ENCODE measurements at places on chromosomes 5 and 9. TPM values are rescaled to one million over a fixed set of nuclear protein-coding genes. Genes with fewer than 3 reads are reported as not detected.

GRCh38 chr9:16342246-16343020 is 528.0 kb downstream of the BNC2 start:
- DNase-seq, result no peak
- peaks cover 4% of the 10 kb centered on the region for H3K27me3 ChIP-seq
- no peak overlapping the region for H3K27ac ChIP-seq
- H3K4me1 ChIP-seq, result no peaks in the 10 kb centered on the region
- H3K36me3 ChIP-seq, result no peaks in the 10 kb centered on the region

DNA sequence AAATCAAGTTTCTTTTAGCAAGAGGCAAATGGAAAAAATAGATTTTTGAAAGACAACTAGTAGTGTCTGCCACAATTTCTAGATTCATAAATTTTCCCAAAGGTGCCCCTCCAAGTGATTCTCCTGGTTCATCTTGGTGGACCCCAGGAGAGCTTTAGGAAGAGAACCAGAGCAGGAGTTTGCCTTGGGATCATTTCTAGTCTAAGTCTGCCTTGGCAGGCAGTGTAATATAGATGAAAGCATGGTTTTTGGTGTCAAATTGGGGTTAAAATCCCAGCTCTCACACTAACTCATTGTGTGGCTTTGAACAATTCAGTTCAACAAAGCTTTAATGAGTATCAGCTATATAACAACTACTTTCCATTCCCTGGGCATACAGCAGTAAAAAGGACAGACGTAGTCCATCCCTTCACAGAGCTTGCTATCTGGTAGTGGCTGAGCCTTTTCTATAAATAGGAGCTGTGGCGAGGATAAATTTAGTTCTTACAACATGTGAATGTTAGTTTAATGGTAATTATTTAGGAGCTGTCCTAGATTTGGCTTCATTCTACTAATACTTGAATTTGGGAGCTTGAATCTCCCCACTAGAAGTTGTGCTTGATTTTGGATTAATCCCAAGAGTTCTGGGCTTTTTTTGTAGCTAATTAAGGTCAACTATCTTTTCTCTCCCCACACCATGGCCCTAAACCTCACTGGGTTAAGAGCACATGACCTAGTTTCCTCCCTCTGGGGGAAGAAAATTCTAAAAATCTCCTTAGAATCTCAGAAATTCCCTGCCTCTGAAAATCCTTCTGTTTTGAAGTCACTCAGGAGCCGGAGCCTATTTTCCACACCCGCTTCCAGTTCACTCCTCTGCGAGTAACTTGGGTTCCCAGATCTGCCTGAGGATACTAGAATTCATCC is 197.8 kb downstream of the PCSK1 start:
- H3K36me3 ChIP-seq, result peaks cover 1% of the 10 kb centered on the region
- H3K27me3 ChIP-seq, result no peaks in the 10 kb centered on the region
- H3K4me1 ChIP-seq, result peaks cover 1% of the 10 kb centered on the region

- DNase-seq, result peak; percentile 44
- H3K36me3 ChIP-seq, result no peaks in the 10 kb centered on the region
- H3K4me1 ChIP-seq, result peaks cover 5% of the 10 kb centered on the region
- peak overlapping the region; percentile 72 for H3K4me3 ChIP-seq
Measured at GRCh38 chr5:140345919-140346347, 470 bp downstream of the HBEGF start.

- no peak overlapping the region for H3K4me3 ChIP-seq
- H3K27ac ChIP-seq, result no peak overlapping the region
- no peak for DNase-seq
- no peaks in the 10 kb centered on the region for H3K4me1 ChIP-seq
- no peaks in the 10 kb centered on the region for H3K27me3 ChIP-seq
Measured at GRCh38 chr9:128180001-128180400, 11.4 kb downstream of the CIZ1 start.

DNA sequence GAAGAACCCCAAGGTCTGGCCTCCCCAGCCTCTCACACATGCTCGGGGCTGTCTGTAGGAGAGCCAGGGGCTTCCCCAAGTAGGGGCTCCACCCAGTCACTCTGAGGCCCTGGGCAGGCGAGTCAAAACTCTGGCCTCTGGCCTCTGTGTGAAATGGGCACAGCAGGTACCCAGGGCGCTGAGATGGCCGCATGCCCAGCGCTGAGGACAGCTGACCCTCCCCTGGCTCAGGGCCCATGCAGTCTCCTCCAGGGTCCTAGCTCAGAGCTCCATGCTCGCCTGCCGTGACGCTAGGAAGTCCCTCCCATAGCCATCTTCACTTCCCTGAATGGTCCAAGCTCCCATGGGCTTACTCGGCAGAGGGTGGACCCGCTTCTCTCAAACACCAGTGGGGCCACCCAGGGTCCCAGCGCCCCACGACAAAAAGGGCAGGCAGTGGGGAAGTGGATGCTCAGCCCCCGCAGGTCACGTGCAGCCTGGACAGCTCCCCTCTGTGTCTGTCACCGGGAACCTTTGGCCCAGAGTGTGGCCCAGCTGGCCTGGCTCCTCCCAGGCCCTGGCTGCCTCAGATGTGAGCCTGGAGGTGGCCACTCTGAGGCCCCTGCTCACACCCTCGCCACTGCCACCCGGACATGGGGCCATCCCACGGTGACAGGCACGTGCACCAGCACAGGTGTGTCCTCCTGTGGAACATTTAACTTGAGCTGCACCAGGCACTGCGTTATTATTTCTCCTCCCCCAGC is 12.2 kb upstream of the VAV2 start:
- no peaks in the 10 kb centered on the region for H3K36me3 ChIP-seq
- H3K27ac ChIP-seq, result no peak overlapping the region
- H3K4me3 ChIP-seq, result no peak overlapping the region
- no peaks in the 10 kb centered on the region for H3K4me1 ChIP-seq
- H3K27me3 ChIP-seq, result peaks cover 9% of the 10 kb centered on the region

DNA sequence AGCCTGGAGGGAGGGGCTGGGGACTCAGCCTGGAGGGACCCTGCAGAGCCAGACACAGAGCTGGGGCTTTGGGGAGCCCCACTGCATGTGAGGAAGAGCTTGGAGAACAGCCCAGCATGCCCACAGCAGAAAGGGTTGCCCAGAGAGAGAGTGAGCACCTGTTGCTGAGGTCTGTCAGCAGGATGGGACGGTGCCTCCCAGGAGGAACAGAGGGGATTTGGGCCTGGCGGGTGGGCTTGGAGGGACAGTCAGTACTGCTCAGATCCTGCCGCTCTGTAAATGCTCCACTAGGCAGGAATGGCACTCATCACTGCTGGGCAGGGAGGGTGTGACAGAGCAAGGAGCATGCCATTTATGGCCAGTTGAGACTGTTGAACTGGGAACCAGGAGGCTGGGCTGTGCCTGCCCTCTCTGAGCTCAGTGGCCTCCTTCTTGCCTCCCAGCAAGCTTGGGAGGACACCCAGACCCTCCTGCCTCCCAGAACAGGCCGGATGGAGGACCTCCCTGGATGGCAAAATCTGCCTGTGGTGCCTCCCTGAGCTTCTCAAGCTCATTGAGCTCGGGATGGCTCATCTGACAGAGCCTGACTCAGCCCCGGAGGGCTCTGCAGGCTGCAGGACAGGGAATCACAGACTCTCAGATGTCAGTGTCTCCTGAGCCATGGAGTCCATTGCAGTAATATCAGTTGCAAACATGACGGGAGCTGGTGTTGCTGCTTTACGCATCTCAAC is 786 bp upstream of the HRCT1 start:
- no peak overlapping the region for H3K27ac ChIP-seq
- H3K27me3 ChIP-seq, result peaks cover 20% of the 10 kb centered on the region
- DNase-seq, result no peak
- peaks cover 15% of the 10 kb centered on the region for H3K4me1 ChIP-seq
- H3K36me3 ChIP-seq, result no peaks in the 10 kb centered on the region
- no peak overlapping the region for H3K4me3 ChIP-seq

- H3K27ac ChIP-seq, result no peak overlapping the region
- no peak overlapping the region for H3K4me3 ChIP-seq
- no peaks in the 10 kb centered on the region for H3K4me1 ChIP-seq
- no peaks in the 10 kb centered on the region for H3K36me3 ChIP-seq
Measured at GRCh38 chr9:122042056-122042455, 51.1 kb downstream of the TTLL11 start.

- no peak overlapping the region for H3K4me3 ChIP-seq
- no peak for DNase-seq
- H3K4me1 ChIP-seq, result no peaks in the 10 kb centered on the region
- no peak overlapping the region for H3K27ac ChIP-seq
Measured at GRCh38 chr5:179413086-179413690, 67.9 kb upstream of the ADAMTS2 start.

DNA sequence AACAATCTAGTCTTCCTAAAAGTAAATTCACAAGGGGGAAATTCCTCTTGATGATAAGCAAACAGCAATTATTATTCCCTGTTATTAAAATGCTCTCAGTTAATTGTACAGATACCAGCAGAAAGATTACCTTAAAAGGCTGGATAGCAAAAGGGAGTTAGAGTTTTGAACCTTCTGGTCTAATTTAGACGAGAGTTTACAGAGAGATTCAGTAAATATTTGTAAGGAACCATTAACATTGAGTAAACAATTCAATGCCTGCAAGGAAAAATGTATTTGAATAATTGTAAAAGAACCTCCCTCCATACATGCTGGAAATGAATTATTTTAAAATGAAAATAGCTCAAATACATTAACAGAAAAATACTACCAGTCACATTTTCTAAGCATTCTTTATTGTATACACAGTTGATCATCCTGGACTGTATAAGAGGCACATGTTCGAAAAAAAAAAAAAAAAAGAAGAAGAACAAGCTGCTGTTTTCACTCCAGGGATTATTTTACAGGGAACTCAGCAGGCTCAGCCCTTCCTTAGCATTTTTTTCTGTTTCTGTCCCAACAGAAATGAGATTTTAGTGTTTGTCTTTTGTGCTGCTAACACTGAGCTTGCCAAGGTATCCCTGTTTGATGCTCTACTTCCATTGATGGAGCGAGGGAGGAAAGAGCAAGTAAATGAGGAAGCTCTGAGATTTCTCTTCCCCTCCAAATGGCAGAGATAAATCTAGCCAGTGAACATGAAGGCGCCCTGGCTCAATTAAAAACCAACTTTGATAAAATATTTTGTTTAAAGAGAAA is 141.1 kb downstream of the ENC1 start:
- no peaks in the 10 kb centered on the region for H3K36me3 ChIP-seq
- H3K27ac ChIP-seq, result peak overlapping the region; percentile 85
- H3K4me1 ChIP-seq, result peaks cover 48% of the 10 kb centered on the region
- peak overlapping the region; percentile 7 for H3K4me3 ChIP-seq
- H3K27me3 ChIP-seq, result no peaks in the 10 kb centered on the region
- no peak for DNase-seq

GRCh38 chr5:142958944-142959682 is 188.9 kb downstream of the ARHGAP26 start:
- H3K4me1 ChIP-seq, result peaks cover 18% of the 10 kb centered on the region
- H3K27ac ChIP-seq, result no peak overlapping the region
- H3K4me3 ChIP-seq, result no peak overlapping the region
- H3K27me3 ChIP-seq, result no peaks in the 10 kb centered on the region
- H3K36me3 ChIP-seq, result peaks cover 1% of the 10 kb centered on the region
- DNase-seq, result no peak

DNA sequence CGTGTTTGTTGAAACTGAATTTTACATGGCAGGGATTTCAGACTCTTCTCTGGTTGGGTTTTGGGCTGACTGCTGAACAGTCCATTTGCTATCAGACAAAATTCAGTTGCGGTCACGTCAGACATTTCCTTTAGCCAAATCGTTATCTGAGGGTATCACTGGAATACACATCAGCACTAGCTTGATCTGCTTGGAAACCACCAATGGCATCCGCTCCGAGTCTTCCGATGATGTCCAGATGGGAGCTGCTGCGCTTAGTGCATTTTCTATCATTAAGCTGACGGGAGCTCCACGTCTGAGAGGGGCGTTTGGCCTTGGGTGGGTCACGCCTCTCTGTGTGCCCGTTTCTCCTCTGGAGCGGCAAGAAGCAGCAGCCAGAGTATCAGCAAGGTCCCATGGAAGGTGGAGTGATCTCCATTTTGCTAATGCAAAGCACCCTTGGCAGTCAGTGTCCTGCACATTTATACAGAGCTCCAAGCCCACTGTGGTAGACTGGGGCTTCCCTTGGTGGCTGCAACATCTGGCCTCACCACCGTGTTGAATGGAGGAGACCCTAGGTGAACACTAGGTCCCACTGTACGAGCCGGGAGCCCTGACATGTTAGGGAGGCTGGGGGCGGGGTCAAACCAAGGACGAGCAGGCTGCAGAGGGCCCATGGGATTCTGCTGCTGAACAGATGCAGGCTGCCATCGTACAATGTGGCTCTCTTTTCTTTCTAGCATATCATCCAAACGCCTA is 134.6 kb upstream of the PHYKPL start:
- H3K27me3 ChIP-seq, result peaks cover 12% of the 10 kb centered on the region
- no peaks in the 10 kb centered on the region for H3K36me3 ChIP-seq
- no peak for DNase-seq
- H3K4me1 ChIP-seq, result no peaks in the 10 kb centered on the region
- H3K4me3 ChIP-seq, result no peak overlapping the region

GRCh38 chr5:139667730-139668063 is 19.5 kb downstream of the CXXC5 start:
- H3K4me1 ChIP-seq, result peaks cover 33% of the 10 kb centered on the region
- no peaks in the 10 kb centered on the region for H3K27me3 ChIP-seq

GRCh38 chr5:34913072-34913471 is 2.2 kb downstream of the RAD1 start:
- no peak overlapping the region for H3K27ac ChIP-seq
- H3K36me3 ChIP-seq, result peaks cover 14% of the 10 kb centered on the region
- no peak overlapping the region for H3K4me3 ChIP-seq
- no peak for DNase-seq
- peaks cover 25% of the 10 kb centered on the region for H3K4me1 ChIP-seq

GRCh38 chr9:2723376-2724065 is 6.2 kb downstream of the KCNV2 start:
- no peak for DNase-seq
- no peak overlapping the region for H3K27ac ChIP-seq
- no peak overlapping the region for H3K4me3 ChIP-seq
- H3K27me3 ChIP-seq, result peaks cover 5% of the 10 kb centered on the region

GRCh38 chr5:39618391-39618790 is 193.6 kb upstream of the DAB2 start:
- H3K27me3 ChIP-seq, result no peaks in the 10 kb centered on the region
- H3K36me3 ChIP-seq, result no peaks in the 10 kb centered on the region
- H3K27ac ChIP-seq, result no peak overlapping the region
- no peak overlapping the region for H3K4me3 ChIP-seq
- no peak for DNase-seq

FOXD1 gene
- total RNA-seq, result 0.19 TPM

ANKRD55 gene
- not detected for total RNA-seq

CTSV gene
- total RNA-seq, result 10.5 TPM

PCDHGC5 gene
- 1.2 TPM for total RNA-seq

PCBD2 gene
- 18.8 TPM for total RNA-seq

ADRA1B gene
- total RNA-seq, result 0.57 TPM

SHB gene
- total RNA-seq, result 22.5 TPM

IFNA2 gene
- not detected for total RNA-seq

Data from progenitor cell of endocrine pancreas (in vitro differentiated cells).